Breast epithelium (tissue), 4 donors: ENCODE measurements at places on chromosomes 2 and 18. TPM values are rescaled to one million over a fixed set of nuclear protein-coding genes. Genes with fewer than 3 reads are reported as not detected.
A peak's percentile ranks its signal among the peaks of the same experiment; 100 is the strongest.

DNA sequence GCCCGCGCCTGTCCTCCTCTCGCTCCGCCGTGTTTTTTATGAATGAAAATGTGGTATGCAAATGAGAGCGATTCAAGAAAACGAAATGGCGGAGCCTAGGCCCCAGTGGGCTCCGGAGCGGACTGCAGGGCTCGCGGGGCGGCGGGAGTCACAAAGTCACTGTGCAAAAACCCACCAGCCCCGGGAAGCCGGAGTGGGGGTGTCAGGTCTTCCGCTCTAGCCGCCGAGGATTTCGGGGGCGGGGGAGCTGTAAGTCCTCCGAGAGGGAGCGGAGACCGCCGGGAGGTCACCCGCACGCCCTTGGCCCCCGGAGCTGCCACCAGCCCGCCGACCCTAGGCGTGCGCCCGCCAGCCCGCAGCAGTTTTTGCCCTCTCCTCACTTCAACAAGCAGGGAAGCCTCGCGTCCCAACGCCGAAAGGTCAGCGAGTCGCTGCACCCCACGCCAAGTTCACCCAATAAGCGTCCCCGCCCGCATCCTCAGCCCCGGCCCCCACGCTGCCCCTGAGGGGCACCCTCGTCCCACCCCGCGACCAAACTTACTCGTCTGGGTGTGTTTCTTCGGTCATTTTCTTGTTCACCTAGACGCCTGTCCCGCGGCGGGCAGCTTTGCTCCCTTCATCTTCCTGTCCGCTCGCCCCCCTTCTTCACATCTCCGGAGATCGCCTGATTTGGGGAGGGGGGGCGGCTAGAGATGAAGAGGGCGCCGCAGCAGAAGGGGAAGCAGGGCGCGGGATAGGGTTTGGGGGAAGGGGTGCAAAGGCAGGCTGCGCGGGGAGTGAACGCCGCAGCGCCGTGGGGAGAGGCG, 775 bp downstream of the SPRED2 start:
- peak; percentile 54 for DNase-seq
- H3K27me3 ChIP-seq = no peaks in the 10 kb centered on the region
- no peaks in the 10 kb centered on the region for H3K4me1 ChIP-seq
- peak overlapping the region; percentile 90 for H3K4me3 ChIP-seq

The RAD51AP2 gene
- under 0.01 TPM for total RNA-seq

- no peak for DNase-seq
- H3K4me1 ChIP-seq = no peaks in the 10 kb centered on the region
- no peak overlapping the region for H3K4me3 ChIP-seq
Measured at GRCh38 chr18:12659904-12660605, 2.1 kb upstream of the SPIRE1 start.

- H3K27ac ChIP-seq = peak overlapping the region; percentile 21
- peaks cover 8% of the 10 kb centered on the region for H3K4me1 ChIP-seq
- H3K36me3 ChIP-seq = no peaks in the 10 kb centered on the region
- no peak overlapping the region for H3K4me3 ChIP-seq
- DNase-seq = peak; percentile 48
Measured at GRCh38 chr18:77111951-77112746, 20.4 kb downstream of the MBP start.

The RGPD3 gene
- total RNA-seq = 1.6 TPM

The CSRNP3 gene
- 1.4 TPM for total RNA-seq

DNA sequence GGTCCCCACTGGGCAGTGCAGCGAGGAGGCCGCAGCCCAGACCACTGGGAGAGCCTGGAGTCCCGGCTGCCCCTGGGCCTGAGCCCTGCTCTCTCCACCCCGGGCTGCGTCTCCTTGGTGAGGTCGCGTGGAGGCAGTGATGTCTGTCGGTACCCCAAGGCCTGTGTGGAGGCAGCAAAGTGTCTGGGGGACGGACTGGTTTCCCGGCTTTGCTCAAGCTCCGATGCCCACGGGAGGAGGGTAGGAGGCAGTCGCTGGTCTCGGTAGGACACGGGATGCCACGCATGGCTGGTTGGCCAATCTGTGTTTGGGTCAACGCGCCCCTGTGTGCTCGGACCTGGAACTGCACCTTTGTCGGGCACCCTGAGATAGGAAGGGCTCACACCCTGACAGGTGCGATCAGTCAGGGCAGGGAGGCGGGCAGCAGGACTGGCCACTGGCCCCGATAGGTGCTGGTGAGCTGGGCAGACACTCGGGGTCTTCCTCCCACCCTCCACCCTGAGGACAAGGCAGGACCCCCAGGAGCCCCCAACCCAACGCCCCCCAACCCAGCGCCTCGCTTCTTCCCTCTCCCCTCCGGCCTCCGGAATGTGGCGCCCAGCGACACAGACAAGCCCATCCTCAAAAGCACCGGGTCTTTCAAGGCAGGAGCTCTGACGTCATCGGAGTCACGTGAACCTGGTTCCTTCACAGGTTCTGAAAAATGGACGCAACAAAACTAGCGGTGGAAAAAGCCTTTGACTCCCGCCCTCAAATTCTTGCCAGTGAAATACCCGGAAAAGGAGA, 288.6 kb downstream of the NDUFA10 start:
- no peaks in the 10 kb centered on the region for H3K36me3 ChIP-seq
- H3K27ac ChIP-seq = no peak overlapping the region
- DNase-seq = no peak
- H3K4me3 ChIP-seq = no peak overlapping the region

DNA sequence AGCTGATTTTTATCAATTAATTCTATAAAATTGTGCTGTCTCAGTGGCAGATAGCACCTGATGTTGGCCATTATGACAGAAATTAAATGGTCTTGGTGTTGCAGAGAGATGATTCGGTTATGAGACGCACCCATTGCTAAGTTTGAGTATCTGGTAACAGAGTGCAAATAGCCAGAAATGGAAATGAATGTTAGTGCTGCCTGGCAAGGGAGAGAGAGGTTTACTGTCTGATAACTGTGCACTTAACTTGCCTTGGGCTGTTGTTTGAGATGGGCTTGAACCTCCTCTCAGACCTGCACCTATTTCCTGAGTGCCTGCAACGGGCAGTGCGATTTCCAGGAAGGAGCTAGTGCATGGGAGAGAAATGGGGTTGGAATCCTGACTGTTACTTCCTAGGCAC, 11.7 kb downstream of the DPYSL5 start:
- H3K27me3 ChIP-seq = peaks cover 31% of the 10 kb centered on the region
- no peaks in the 10 kb centered on the region for H3K4me1 ChIP-seq
- no peak overlapping the region for H3K4me3 ChIP-seq
- H3K36me3 ChIP-seq = no peaks in the 10 kb centered on the region
- no peak overlapping the region for H3K27ac ChIP-seq

GRCh38 chr2:143397884-143398614, 268.8 kb downstream of the ARHGAP15 start:
- no peaks in the 10 kb centered on the region for H3K27me3 ChIP-seq
- H3K4me3 ChIP-seq = no peak overlapping the region
- no peaks in the 10 kb centered on the region for H3K4me1 ChIP-seq
- H3K36me3 ChIP-seq = no peaks in the 10 kb centered on the region
- H3K27ac ChIP-seq = peak overlapping the region; percentile 19

The NDUFB3 gene
- 41.4 TPM for total RNA-seq

DNA sequence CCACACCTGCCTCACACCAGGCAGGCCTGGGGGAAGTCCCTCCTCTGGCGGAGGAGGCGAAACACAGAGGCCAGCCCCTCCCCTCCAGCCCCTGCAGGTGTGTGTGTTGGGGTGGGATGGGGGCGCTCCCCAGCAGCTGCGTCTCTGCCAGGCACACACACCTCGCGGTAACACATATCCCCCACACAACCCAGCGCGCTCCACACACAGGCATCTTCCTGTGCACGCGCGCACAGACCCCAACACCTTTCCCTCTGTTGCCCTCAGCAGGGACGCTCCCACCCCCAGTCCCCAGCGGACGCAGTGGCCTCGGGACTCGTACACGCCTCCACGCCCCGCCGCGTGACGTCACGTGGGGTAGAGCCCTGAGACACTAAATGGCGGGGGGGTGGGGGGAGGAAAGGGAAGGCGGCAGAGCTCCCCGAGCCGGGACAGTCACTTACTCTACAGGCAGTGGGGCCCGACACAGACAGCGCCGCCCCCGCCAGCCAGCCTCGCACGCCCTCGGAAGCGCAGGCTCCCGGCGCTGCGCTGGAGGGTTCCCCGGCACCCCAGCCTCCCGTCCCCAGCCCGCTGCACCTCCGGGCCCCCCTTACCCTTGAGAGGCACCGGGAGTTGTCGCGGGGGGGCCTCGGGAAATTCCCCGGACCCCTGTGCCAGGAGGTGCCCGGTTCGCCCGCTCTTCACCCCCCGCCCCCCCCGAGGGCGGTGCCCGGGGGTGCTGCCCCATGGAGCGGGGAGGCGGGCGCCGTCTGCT, at the start of gene WNT10A:
WNT10A (plus strand) TSS at position 751 of the 757 bp plus-strand sequence. CDS start 144 bp downstream, outside the sequence.
- no peak for DNase-seq
- no peaks in the 10 kb centered on the region for H3K36me3 ChIP-seq
- H3K4me1 ChIP-seq = no peaks in the 10 kb centered on the region
- H3K27me3 ChIP-seq = no peaks in the 10 kb centered on the region

The CRIM1 gene
- total RNA-seq = 178 TPM

The ELOA2 gene
- not detected for total RNA-seq

The STON1 gene
- 21.7 TPM for total RNA-seq

- H3K36me3 ChIP-seq = no peaks in the 10 kb centered on the region
- H3K4me1 ChIP-seq = no peaks in the 10 kb centered on the region
- no peak overlapping the region for H3K4me3 ChIP-seq
- H3K27ac ChIP-seq = no peak overlapping the region
- no peak for DNase-seq
- no peaks in the 10 kb centered on the region for H3K27me3 ChIP-seq
Measured at GRCh38 chr2:219656526-219656925, 29.1 kb downstream of the SLC4A3 start.

- no peaks in the 10 kb centered on the region for H3K36me3 ChIP-seq
- no peak for DNase-seq
- H3K27me3 ChIP-seq = no peaks in the 10 kb centered on the region
Measured at GRCh38 chr2:171469176-171469575, 35.1 kb downstream of the DCAF17 start.

DNA sequence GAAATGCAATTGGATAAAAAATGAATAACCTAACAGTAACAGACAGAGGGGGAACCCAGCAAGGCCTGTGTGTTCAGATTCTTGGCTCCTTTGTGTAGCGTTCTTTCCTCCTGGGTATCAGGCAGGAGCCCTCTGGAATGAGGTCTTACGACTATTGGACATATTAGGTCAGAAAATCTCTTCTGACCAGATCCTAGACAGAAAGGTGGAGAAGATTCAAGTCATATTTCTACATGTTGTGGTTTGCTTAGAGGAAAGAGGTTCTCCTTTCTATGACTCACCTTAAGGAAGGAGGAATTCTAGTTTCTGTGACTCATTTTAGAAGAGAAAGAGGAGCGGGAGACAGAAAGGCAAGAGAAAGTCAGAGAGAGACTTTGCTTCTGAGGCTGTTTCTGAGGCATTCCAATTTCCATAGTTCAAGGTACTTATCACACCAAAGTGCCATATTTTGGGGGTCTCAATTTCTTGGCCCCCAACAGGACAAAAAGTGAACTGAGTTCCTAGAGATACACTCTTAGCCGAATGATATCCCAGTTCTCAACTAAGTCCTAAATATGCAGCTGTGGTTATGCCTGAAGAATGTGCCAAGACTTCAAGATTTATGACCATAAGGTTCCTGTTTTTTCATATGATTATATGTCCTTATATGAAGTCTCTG, 618.6 kb downstream of the ZEB2 start:
- no peaks in the 10 kb centered on the region for H3K4me1 ChIP-seq
- no peaks in the 10 kb centered on the region for H3K36me3 ChIP-seq
- no peak overlapping the region for H3K27ac ChIP-seq

GRCh38 chr18:48827291-48828193, 123.2 kb downstream of the SMAD7 start:
- H3K27me3 ChIP-seq = no peaks in the 10 kb centered on the region
- peak overlapping the region; percentile 63 for H3K27ac ChIP-seq
- no peaks in the 10 kb centered on the region for H3K36me3 ChIP-seq

DNA sequence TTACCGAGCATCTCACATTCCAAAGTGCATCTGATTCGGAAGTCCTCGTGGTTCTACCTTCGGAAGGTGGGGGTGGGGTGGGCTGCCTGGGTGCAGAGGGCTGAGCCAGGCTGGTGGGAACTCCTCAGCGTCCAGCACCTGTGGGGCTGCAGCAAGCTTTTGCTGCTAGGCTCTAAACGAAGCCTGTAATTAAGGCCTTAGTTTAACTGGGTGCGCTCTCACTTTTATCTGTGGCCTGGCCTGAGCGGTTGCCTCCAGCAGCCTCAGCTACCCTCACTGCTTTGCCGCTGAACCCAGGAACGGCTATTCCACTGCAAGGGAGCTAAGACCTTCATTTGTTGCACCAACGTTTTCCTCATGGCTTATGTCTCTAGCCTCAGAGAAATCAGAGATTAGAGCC, 48.4 kb downstream of the TMEM17 start:
- H3K4me3 ChIP-seq = peak overlapping the region; percentile 55
- H3K27ac ChIP-seq = no peak overlapping the region
- no peak for DNase-seq
- H3K36me3 ChIP-seq = no peaks in the 10 kb centered on the region
- no peaks in the 10 kb centered on the region for H3K4me1 ChIP-seq

DNA sequence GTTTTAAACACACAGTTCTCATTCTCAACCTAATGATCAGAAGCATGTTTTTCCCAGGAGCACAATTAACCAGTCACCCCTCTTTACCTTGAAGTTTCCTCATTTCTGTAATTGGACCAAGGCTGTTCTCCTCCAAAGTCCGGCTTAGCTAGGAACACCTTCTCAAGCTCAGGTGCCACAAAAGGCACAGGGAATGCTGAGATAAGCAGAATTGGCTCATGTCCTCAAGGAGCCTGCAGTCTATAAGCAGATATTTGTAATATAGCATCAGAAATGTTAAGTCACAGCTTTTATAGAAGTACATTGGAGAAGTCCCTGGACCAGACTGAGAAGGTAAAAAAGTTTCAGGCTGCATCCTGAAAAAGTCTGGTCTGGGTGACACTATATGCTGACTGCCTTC, 20.7 kb downstream of the OSR1 start:
- H3K36me3 ChIP-seq = no peaks in the 10 kb centered on the region
- no peak for DNase-seq
- no peak overlapping the region for H3K27ac ChIP-seq
- no peak overlapping the region for H3K4me3 ChIP-seq

The MOGAT1 gene
- total RNA-seq = not detected

DNA sequence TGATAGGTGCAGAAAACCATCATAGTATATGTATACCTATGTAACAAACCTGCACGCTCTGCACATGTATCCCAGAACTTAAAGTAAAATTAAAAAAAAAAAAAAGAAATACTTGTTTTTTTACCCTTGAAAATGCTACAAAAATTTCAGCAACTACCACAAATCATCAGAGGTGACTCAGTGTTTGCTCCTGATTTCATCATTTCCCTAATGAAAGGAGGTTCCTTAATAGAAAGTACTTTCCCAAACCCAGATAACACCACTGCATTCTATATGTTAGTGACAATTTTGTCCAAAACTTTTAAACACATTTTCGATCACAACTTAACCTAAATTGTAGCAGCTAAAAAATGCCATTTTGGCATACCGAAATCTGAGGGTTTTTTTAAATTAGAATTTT, 163.3 kb downstream of the SLC39A10 start:
- no peak overlapping the region for H3K27ac ChIP-seq
- DNase-seq = no peak
- H3K36me3 ChIP-seq = no peaks in the 10 kb centered on the region
- no peak overlapping the region for H3K4me3 ChIP-seq
- no peaks in the 10 kb centered on the region for H3K4me1 ChIP-seq

The TUBB8B gene
- 0.66 TPM for total RNA-seq

GRCh38 chr18:21242780-21243401, 859 bp downstream of the GREB1L start:
- peak overlapping the region; percentile 58 for H3K4me3 ChIP-seq
- H3K27ac ChIP-seq = peak overlapping the region; percentile 38
- DNase-seq = no peak
- peaks cover 3% of the 10 kb centered on the region for H3K27me3 ChIP-seq
